NCI-H510A treated with DMSO at 0.1 percent for 48 hours (cell line): ENCODE measurements at places on chromosomes 7 and 10.
A peak's percentile ranks its signal among the peaks of the same experiment; 100 is the strongest.

DNA sequence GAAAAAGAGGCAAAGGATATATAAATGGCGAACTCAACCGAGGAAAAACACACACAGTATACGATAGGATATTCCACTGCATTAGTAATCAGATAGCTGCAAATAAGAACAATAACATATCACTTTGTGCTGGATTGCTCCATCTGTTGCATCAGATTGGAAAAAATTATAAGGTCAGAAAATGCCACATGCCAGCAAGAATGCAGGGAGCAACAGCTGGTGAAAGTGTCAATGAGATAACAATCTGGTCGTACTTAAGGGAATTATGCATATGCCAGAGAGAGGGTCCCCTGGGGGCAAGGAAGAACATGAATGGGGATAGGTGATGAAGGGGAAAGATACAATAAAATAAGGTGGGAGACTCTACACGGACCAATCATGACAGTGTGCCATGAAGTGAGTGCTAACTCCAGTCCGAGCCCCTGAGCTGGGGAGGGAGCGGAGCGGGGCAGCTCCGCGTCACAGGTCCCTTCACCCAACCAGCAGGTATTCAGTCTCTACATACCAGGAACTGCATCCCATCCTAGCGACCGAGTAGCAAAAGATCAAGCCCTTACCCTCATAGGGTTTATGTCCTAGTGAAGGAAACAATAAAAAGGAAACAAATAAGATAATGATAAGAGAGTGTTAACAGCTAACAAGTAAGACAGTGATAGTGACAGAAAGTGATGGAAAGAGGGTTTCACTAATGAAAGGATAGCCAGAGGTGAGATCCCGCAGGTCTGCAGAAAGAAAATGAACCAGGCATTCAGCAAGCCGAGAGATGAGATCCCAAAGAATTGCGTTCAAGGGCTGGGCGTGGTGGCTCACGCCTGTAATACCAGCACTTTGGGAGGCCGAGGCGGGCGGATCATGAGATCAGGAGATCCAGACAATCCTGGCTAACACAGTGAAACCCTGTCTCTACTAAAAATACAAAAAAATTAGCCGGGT lies 9.4 kb downstream of the MPP7 start:
- no peak for DNase-seq

- no peak for DNase-seq
Observed at GRCh38 chr10:101995451-101996063, 60.4 kb downstream of the ARMH3 start.

DNA sequence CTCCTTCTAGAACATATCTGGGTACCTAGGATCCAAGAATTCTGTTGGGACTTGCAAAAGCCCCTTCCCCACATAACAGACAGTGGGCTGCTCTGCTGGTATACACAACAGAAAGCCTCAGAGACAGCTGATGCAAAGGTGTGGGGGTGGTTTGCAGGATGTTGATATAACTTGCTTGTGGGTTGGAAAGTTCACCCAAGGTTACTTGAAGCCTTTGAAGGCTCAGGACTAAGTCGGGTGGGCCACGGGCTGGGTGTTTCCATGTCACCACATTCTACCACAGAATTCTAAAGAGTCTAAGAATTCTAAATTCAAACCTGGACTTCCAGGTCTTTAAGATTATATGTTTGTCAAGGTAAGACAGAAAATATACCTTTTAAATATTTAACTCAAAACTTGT lies 7.4 kb upstream of the NRCAM start:
- DNase-seq = no peak

DNA sequence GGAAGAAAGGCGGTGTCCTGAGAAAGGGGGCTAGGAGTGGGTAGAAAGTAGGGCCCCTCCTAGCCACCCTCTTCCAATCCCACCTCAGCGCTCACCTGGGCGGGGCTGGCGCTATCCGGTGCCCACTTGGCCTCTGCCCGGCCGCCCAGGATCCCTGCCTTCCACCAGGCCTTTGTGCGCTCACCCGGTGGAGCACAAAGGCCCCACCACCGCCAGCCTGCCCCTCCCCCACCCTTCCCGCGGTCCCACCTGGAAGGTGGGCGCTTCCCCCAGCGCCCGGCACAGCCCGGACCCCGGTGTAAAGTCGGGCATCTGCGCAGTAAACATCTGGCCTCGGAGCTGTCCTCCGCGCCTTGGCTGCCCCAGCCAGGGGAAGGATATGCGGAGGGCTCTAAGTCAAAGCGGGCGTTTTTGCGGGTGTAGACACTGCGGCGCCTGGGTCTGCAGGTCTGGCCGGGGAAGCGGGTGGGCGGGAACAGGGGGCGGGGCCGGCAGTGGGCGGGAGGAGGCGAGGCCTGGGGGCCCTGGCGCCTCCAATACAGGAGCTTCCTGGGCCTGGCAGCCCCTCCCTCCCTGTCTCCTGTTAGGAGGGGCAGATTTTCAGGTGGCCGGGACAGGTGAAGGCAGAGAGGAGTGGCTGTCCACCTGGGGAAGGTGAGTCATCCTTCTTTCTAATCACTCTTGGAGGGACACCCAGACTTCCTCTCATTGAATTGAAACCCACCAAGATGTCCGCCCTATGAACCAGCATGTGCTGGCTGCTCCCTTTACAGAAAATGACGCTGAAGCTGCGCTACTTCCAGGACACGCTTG lies 49.3 kb downstream of the PNLIPRP2 start:
- DNase-seq = no peak

DNA sequence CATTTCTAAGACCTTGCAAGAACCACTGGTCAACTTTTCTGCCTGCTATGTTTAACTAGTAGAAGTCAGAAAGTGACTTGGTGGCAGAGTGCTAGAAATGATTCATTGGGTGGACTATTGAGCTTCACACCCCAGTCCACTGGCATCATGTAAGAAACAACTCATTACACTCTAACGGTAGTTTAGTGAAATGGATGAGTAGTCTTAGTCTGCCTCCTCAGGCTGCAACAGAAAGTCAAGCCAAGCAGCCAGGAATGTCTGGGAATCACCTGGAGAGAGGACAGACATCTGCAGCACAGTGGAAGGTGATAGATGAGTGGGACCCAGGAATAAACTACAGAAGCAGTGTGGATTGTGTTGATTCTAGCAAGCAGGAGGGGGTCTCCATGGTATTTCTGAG lies 125.4 kb downstream of the AUTS2 start:
- no peak for DNase-seq

- DNase-seq = no peak
Observed at GRCh38 chr10:43708262-43708661, 59.6 kb upstream of the ZNF32 start.

- no peak for DNase-seq
Observed at GRCh38 chr10:13352519-13352918, 4.4 kb upstream of the SEPHS1 start.

- no peak for DNase-seq
Observed at GRCh38 chr7:24932389-24932788, 47.6 kb downstream of the OSBPL3 start.

DNA sequence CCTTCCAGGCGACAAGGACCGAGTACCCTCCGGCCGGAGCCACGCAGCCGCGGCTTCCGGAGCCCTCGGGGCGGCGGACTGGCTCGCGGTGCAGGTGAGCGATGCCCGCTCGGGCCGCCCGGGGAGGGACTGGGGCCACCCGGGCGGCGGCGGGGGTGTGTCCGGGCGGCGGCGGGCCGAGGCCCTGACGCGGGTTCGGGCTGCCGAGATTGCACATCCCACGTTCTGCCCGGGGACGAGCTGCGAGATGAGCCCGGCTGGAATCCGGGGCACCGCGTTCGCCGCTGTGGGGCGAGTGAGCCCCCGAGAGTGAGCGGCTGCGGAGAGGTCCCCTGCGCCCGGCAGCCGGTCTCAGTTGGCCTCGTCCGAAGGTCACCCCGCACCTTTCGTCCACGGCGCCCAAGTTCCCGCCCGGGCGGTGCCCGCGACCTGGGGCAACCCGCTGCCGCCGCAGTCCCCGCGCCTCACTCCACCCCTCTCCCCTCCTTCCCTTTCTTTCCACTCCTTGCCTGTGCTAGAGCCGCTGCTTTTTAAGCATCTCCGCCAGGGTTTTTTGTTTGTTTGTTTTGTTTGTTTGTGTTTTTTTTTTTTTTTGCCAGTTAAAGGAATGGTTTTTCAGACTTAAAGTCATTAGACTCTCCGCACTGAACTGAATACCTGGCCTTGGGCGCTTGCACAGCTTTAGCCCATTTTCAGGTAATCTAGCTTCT lies 515 bp downstream of the RALA start:
- DNase-seq = no peak

GRCh38 chr7:81604075-81604807 lies 165.6 kb downstream of the HGF start:
- no peak for DNase-seq

- no peak for DNase-seq
Observed at GRCh38 chr7:5869691-5870090, 10.9 kb upstream of the OCM start.

- DNase-seq = no peak
Observed at GRCh38 chr10:5658871-5659618, 7.3 kb downstream of the ASB13 start.

- DNase-seq = no peak
Observed at GRCh38 chr7:36132012-36132411, 21.0 kb upstream of the EEPD1 start.

- DNase-seq = no peak
Observed at GRCh38 chr10:13222566-13222965, 11.6 kb downstream of the UCMA start.

DNA sequence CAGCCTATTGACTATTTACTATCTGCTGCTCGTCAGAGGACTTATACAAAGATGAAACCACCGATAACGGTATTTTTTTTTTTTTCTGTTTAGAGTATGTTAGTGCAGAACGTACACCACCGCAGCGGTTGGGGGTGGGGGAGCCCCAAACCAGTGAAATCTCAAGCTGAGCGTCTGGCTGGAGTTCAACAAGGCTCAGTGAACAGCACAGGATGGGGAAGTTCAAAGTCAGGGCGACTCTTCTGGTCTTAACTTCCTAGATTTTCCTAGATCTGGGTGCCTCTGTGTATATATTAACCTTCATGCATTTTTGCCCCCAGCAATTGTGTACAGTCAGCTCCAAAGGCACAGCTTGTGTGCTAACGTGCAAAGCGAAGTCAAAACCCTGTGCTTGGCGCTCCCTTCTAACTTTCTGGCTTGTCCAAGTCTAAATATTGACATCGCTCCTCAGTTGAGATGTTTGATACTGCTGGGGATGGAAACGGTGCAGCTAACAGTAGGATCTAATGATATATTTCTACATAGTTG lies 1.1 kb downstream of the RHOBTB1 start:
- DNase-seq = peak; percentile 51

- no peak for DNase-seq
Observed at GRCh38 chr7:116324582-116324981, 114.2 kb downstream of the TES start.

- DNase-seq = no peak
Observed at GRCh38 chr10:89785095-89785494, 83.7 kb downstream of the KIF20B start.

- DNase-seq = no peak
Observed at GRCh38 chr10:84945791-84946190, 617.4 kb downstream of the CCSER2 start.

GRCh38 chr10:59970396-59971368 lies 64.3 kb upstream of the CCDC6 start:
- no peak for DNase-seq

DNA sequence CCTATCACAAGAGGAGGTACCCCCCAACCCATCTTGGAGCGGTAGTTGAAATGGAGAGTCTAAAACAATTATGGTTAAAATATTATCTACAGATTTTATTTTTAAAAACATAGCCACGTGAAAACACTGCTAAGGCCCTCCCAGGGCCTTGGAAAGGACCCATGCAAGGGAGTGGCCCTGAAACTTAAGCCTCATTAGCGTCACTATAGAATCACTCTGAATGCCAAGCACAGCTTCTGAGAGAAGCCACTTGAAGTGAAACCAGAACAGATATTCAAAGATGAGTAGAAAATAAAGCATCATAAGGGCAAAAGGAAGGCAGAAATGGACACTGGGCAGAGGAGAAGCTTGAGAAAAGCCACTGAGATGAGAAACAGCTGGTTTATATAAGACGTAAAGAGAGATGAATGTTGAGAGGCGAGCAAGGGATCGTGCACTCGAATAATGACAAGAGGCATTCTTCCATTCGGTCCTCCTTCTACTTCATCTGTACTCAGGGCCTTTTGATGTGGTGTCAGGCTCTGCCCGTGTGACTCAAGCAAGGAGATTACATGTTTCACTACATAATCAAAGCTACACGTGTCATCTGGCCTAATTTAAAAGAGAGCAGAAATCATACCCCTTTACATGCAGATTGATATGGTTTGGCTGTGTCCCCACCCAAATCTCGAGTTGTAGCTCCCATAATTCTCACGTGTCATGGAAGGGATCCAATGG lies 33.4 kb upstream of the SLC39A12 start:
- DNase-seq = no peak

- DNase-seq = no peak
Observed at GRCh38 chr10:22655312-22655981, 58.9 kb downstream of the PIP4K2A start.

GRCh38 chr10:1109795-1110673 lies 53.8 kb downstream of the WDR37 start:
- DNase-seq = peak; percentile 50

DNA sequence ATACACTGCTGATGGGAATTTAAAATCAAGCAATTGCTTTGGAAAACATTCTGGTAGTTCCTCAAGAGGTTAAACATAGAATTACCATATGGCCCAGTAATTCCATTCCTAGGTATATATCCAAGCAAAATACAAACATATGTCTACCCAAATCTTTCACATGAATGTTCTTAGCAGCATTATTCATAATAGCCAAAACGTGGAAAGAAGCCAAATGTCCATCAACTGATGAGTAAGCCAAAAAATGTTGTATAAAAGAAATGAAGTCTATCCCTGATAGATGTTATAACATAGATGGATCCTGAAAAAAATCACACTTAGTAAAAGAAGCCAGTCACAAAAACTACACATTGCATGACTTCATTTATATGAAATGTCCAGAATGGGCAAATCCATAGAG lies 893.0 kb downstream of the SORCS3 start:
- DNase-seq = no peak

DNA sequence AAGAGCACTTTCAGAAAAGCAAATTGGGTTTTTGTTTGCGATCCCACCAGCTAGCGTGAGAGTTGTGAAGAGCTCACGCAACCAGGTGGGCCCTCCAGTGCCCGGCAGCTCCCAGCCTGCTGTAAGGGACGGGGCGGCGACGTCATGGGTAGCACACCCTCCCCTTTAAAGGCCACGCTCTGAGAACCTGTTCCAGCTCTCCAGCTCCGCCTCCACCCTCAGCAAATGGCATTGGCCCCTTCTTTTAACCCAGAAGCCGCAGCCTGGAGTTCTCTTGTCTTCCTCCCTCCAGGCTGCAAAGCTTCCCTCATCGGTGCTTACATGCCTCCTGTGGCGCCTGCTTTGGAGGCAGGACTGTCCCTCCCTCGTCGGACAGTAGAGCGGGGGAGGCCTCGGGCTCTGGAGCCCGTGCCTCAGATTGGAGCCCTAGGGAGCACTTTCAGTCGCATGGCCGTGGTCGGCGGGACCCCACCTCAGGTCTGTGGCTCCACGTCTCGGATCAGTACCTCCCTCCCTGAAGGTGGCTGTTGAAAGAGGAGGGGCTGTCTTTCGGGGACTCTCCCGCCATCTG lies 32.9 kb downstream of the WIPI2 start:
- DNase-seq = no peak

DNA sequence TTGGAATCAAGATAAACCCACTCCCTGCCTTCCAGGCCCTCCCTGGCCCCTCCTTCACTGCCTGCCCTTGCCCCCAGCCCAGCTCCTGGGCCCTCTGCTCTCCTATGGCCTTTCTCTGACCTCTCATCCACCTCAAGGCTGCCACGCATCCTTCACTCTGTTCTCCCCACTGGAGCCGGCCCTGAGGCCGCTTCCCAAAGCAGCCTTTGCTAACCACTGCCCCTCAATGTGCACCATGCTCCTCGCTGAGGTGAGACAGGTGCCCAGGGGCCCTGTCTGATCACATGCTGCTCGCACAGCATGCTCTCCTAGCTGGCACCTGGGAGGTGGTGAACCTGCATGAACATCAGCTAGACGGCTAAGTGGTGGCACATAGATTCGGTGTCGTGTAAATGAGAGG lies 138.5 kb upstream of the RET start:
- DNase-seq = no peak
